ENCODE measurements at places on chromosomes 5 and 9.

DNA sequence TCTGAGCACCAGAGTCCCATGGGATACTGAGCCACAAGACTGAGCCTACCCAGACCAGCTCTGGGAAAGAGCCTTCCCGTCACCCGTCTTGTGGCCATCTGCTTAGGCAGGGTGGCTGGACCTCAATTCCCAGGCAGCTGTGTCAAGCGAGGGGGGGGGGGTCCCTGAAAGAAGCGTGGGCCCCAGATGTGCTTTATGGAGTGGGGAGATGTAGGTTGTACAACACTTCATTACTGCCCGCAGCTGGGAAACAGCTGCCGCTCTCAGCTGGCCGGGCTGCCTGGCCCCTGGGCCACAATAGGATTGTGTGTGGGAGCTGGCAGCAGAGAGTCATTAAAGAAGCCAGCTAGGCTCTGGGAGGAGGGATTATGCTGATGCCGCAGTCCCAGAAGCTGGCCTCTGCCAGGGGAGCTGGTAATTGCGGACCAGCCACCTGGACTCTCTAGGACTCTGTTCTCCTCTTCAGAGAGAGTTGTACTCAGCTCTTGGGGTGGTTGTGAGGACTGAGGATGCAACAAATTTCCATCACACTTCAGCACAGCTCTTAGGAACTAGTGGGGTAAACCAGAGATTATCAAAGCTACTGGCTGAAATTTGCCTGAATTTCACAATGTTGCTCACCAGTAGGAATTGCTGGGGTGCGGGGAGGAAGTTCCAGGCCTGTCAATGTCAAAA is 145.4 kb downstream of the GADD45G start:
- DNase-seq = no peak

DNA sequence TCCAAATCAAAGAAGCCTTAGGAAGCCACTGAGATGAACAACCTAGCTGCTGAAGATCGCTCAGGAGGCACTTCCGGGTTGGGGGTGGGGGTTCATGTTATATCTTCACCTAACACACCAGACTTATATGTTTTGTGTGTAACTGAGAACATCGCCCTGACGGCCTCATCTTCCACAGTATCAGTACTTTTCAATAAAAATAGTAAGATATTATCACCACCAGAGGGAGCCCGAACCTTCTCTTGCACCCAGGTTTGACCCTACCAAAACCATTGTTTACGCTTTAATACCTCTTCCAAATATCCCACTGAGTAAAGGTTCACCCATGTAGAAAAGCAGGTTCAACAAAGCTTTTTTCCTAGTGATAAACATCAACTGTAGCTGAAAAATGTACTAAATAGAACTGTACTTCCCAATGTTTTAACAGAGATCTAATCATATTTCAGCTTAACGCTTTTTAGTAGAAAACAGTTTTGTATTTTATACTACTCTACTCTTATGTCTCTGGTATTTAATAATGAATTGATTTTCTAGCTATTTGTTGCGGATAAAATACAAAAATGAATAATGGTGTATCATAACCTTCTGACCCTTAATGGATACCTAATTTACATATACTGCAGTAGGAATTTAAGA is 244.0 kb downstream of the EPB41L4A start:
- no peak for DNase-seq

DNA sequence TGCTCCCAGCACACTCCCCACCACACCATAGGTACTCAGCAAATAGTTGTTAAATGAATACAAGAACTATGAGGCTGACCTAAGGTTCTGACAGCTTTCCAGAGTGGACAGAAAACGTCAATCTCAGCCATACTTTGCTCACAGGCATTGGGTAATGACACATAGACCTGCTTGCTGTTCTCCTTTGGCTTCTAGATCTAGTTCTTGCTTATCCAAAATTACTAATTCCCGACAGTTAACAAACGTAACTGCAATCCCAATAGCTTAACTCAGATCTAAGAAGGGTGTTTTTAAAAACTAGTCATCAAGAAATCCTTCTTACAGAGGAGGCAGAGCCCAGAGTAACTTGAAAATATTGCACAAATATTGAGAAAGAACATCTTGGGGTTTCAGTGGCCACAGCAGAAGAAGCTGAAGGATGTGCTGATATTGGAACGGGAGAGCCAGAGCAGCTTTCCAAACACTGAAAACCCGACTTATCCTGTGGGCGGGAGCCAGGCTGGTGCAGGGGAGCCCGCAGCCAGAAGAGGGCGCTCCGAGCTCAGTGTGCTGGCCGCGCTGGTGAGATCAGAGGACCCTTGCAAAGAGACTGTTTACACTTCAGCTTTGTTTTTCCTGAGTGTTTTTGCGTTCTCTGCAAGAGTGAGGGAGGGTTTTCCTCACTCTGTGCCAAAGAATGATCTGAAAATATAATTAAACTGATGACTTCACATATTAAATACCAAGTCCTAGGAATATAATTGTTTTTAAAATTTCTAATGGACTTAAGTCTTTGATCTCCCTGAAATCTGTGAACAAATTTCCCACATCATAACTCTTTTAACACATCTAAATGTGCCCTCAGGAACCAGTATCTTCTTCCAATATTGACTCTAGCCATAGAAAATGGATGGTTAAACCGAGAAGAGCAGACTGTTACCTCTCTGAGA is 30.3 kb downstream of the FGF1 start:
- peak; percentile 38 for DNase-seq

GRCh38 chr9:133248726-133249295 is 26.2 kb downstream of the ABO start:
- DNase-seq = no peak

- no peak for DNase-seq
Observed at GRCh38 chr9:35932735-35933134, 23.4 kb downstream of the SPAAR start.

- DNase-seq = no peak
Observed at GRCh38 chr5:160450164-160450932, 28.7 kb downstream of the PTTG1 start.

DNA sequence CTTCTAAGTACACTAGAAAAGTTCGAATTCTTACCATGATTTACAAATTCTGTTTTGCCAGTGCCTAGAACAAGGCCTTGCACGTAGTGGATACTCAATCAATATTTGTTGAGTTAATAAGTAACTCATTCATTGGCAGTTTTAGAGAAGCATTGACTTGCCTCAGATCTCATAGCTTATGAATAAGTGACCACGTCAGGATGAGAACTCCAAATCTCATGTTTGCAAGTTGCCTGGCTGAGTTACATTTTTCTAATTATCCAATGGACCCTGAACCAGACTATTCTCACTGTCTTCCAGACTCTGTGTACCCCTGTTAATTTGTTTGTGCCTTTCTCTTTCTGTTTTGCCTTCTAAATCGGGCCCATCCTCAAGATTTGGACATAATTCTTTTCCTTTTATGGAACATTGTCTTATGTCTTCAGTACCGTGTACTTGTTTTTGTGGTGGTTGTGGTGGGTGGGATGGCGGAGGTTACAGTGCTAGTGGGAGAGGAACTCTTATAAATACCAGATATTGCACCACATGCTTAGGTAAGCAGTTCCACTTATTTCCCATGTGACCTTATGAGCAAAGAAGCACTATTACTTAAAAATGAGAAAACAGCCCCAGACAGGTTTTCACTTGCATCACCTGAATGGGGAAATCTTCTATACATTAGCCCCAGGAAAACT is 96.3 kb downstream of the UNC13B start:
- DNase-seq = no peak

GRCh38 chr9:73701415-73702057 is 549.9 kb downstream of the ANXA1 start:
- no peak for DNase-seq

DNA sequence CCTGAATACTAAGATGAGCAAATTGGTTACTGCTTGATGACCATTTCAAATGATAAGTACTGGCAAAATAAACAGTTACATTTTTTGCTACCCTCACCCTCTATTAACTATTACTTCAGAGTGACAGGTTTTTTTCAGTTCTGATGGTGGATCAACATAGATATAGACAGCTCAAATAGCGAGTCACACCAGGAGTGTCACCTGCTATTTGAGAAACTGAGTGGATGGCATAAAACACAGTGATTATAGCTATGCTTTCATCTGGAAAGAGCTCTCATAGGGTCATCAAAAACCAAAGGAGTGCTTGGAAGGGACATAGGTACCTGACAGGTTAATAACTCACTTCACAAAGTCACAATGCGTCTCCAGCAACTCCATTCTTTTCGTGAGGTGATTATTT is 244.5 kb upstream of the C9orf72 start:
- no peak for DNase-seq

- DNase-seq = no peak
Observed at GRCh38 chr5:174167080-174167910, 121.8 kb downstream of the NSG2 start.

- DNase-seq = no peak
Observed at GRCh38 chr5:54091307-54092130, 218.9 kb downstream of the ARL15 start.

- DNase-seq = no peak
Observed at GRCh38 chr5:113574417-113574816, 60.9 kb downstream of the YTHDC2 start.

DNA sequence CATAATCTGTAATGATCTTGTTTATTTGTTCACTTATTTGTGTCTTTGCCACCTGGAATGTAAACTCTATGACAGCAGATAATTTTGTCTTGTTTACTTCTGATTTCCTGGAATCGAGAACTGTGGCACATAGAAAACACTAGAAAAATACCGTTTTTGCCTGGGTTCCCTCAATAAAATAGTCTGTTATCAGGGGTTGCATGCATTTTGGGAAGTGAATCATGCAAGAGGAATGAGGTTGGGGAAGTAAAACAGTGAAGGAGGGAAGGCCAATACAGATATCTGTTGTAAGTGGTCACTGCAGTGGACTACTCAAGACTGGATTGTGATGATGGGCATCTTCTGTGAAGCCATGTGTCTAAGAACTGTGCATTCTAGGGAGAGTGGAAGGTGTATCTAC is 45.2 kb upstream of the IL6ST start:
- no peak for DNase-seq
